ENCODE measurements at places on chromosomes 13 and 19. TPM values are rescaled to one million over a fixed set of nuclear protein-coding genes. Genes with fewer than 3 reads are reported as not detected.

DNA sequence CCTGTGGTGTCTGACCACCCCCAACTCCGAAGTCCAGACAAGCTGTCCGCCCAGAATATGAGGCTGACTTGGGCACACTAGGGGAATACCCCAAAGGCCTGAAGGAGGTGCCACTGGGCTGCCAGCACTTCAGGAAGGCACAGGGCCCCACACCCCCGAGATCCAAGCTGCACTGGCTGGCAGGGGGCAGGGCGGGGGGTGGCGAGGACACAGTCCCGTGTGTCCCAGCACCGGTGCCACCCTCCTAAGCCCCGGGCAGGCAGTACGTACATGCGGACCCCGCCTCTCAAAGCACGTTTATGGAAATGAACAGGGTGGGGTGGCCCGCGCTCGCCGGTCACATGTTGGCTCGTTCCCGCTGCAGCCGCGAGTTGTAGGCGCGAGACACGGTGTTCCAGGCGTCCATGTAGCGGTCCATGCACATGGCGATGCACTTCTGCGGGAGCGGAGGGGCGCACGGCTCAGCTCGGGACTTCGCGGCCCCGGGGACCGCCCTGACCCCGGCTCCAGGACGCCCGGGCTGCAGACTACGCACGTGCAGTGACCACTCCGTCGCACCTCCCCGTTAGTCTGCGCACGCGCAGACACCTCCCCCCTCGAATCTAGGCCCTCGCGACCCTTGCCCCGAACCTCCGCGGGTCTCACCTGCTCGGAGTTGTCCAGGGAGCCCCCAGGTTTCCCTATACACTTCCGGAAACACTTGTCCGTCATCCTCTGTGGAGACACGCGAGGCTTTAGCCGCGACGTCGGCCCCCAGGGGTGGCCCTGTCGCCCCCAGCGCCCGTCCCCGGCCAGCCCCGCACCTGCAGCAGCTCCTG is 566 bp downstream of the TIMM13 start:
- ATAC-seq = peak; percentile 9

- ATAC-seq = no peak
Measured at GRCh38 chr13:104487006-104487405, 1420.8 kb upstream of the SLC10A2 start.

GRCh38 chr13:110633776-110634175 is 18.4 kb downstream of the NAXD start:
- ATAC-seq = no peak

The RDH8 gene
- total RNA-seq = not detected

GRCh38 chr19:340620-341385 is 3.8 kb downstream of the MIER2 start:
- no peak for ATAC-seq

The NECTIN2 gene
- 47.8 TPM for total RNA-seq

DNA sequence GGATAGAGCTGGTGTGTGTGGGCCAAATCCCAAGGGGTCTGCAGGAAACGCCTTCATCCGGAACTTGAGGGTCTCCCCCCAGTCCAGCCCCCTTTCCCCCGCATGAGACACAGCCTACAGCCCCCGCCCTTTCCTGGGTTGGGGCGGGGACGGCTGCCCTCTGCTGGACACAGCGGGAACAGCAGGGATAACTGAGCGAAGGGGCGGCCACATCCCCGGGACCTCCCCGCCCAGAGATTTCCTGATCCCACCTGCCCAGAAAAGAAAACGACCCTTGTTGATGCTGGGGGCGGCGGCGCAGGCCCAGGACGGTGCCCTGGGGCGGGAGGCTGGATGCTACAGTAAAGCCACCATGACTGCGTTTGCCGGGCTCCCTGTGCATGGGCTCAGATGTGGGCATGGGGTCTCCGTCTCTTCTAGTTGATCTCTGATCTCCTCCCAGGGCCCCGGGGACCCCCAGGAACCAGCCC is 14.2 kb downstream of the ONECUT3 start:
- peak; percentile 44 for ATAC-seq

GRCh38 chr13:29956853-29957252 is 106.4 kb upstream of the UBL3 start:
- no peak for ATAC-seq

DNA sequence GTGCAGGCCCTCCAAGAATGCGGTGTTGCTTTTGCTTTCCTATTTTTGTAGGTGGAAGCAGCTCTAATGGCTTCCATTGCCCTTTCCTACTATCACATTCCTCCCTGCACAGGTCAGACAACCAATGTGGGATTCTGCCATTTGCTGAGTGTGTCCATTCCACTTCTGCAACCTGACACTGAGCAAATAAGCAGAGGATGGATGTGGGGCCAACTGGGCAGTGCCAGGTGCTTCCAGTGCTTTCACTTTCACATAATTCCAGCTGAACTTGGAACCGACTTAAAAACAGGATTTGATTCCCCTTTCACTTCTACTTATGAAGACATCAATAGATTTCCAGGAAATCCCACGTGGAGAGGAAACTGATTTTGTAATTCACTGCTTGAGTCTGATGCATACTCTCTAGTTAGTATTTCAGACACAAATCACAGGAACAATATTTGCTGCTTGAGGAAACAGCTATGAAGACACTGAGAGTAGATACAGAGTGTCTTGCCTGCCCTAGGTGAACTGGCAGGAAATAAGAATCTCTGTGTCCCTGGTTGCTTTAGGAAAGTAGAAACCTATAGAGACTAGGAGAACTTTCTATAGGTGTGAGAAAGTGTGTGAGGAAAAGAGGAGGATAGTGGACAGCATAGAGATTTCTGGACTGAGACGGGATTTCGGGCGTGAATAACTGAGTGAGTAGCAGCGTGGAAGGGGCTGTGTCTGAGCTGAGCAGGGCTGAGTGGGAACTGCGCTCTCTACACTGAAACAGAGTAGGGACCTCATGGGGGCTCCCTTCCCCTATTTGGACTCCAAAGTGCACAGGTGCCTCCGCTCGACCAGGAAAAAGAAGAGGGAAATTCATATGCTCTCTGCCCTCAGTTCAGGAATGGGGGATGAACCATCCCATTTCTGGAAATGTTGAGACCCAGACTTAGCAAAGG is 22.5 kb downstream of the LGALS16 start:
- ATAC-seq = no peak

GRCh38 chr13:46168341-46168740 is 13.6 kb downstream of the LCP1 start:
- peak; percentile 47 for ATAC-seq

The SPACA4 gene
- not detected for total RNA-seq

The DNM2 gene
- 79.1 TPM for total RNA-seq

Data from gastroesophageal sphincter (tissue), 4 donors.